Stimulated activated CD4-positive, alpha-beta T cell treated with anti-CD3 and anti-CD28 coated beads, Interleukin-2, amount 100 ng/mL, for 4 hours (primary cell): ENCODE measurements at places on chromosomes 16 and 17.

DNA sequence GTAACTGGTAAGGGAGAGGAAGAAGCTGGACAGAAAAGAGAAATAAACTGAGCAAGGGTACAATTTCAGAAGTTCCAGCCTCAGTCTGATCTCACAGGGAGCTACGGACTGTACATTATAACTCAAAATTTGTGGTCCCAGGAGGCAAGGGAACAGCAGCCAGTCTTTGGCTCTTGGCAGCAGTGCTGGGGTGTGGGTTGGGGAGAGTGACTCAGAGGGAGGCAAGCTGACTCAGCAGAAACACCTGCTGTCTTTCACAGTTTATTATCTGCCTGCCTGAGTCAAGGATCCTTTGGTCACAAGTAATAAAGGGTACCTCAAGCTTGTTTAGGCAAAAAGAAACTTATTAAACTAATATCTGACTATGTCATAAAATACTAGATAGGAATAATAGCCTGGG, 73.5 kb upstream of the KIF2B start:
- DNase-seq = no peak

DNA sequence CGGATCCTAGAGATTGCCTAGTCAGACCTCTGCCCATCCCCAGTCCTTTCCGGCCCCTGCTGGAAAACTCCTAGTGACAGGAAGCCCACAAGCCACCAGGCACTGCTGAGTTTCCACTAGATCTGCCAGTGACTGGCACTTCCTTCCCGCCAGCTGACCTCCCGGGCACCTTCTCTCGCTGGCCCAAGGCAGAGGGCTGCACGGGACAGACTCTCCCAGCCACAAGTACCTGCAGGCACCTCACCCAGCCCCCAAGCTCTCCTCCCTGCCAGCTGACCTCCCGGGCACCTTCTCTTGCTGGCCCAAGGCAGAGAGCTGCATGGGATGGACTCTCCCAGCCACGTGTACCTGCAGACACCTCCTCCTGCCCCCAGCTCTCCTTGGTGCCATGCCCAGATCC, 66.3 kb upstream of the DOC2B start:
- no peak for DNase-seq

DNA sequence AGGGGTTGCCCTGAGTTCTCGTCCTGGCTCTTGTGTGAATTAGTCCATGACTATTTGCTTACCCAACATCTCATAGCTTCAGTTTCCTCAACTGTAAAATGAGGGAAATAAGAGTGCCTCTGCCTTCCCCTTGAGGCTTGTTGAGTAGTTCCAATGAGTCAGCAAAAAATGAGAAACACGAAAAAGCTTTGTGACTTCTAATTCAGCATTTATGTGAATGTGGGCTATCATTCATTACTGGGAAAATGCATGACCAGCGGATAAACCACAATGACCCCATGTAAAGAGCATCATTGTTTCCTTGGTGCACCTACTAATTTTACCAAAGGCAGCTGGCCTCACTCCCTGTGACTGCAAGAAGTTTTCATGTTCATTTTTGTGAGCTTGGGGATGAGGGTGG, 374.6 kb upstream of the HSBP1 start:
- no peak for DNase-seq

GRCh38 chr16:85843471-85844168, 44.1 kb downstream of the COX4I1 start:
- DNase-seq = no peak

DNA sequence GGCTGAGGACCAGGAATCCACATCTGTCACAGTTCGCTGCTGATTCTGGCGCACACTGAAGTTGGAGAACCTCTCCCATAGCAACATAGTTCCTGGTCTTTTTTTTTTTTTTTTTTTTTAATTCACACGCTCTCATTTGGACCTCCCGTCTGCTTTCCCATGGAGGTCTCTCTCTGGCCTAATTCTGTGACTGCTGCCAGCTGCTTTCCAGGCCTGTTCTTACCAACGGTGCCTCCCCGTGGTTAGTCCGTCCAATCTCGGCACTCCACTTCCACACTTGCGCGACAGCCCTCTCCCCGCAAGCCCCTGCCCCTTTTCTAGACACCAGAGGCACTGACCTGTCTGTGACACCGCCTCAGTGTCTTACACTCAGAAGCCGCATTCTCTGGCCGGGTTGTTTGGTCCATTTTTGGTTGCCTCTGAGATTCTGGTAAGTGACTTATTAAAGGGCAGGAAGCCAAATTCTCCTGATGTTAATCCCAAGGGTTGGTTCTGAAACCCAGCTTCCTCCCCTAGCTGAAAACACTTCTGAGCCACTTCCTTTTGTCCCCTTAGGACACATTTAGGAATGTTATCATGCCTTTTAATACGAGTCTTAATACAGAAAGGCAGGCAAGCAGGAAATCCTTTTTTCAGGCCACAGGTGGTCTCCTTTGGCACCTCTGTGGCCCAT, 1.1 kb upstream of the AKTIP start:
- DNase-seq = no peak

DNA sequence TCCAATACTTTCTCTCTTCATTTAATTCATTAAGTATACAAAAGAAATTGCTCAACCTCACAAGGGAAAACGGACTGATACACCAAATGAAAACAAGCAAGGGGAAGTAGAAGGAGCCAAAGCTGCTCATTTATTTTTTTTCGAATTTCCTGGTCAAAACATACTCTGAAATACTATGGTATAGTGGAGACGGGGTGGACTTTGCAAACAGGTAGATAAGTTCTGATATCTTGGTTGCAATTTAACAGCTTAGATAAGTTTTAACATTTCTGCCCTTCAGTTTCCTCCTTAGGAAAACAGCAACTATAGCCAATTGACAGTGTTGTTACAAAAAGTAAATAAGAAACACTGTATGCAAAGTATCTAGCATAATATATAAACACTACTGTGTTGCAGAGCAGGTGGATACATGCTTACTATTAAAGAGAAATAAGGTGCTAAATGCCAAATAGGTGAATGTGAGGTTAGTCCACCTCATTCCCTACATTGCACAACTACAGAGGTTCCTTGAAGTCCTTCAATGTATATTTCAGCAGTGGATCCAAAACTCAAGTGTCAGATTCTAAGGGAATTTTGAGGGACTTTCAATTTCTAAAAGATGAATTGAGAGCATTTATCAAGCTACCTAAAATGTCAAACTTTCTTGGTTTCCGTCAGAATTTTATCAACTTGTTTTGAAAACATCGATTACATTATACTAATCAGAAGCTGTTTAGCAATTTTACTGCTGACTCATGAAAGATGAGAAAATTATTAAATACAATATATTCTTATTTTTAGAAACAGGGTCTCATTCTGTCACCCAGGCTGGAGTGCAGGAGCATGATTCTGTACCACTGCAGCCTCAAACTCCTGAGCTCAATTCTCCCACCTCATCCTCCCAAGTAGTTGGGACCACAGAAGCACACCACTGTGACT, 11.0 kb downstream of the CCDC47 start:
- no peak for DNase-seq

GRCh38 chr16:621526-622105, 9.2 kb upstream of the WFIKKN1 start:
- no peak for DNase-seq

DNA sequence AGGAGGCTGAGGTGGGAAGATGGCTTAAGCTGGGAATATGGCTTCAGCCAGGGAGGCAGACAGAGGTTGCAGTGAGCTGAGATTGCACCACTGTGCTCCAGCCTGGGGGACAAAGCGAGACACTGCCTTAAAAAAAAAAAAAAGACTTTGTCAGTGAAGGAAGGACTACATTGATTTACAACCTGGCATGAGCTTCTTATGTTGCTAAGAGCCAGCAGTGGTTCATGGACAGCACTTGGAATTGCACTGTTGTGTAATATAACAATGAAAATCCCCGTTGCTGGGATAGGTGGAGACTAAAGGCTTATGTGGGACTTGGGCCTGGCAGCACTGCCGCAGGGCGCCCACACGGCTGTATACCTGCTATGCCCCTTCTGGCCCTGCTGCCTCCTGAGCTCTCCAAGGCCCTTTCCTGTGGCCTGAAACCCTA, 14.1 kb upstream of the SLC16A5 start:
- DNase-seq = no peak

GRCh38 chr17:11924076-11924475, 73.2 kb downstream of the ZNF18 start:
- DNase-seq = no peak

DNA sequence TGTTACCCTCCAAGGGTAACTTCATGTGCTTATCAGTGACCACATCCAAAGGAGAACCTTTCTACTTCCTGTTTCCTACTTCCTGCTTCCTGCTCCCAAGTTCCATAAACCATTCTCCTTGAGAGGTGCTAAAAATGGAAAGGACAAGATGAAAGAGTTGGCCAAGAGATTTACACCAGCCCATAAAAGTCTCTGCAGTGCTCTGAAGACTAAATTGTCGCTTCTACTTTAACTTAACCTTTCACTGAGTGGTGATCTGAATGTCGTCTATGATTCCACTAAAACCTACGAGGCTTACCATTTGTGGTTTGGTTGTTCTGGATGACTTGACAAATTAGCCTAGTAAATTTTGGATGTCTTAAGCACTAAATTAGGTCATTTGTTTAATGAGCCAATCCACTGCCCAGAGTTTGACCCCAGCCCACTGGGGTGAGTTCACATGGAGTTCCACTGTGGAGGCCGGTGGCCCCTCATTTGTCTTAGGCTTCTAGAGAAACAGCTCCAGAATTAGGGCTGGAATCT, 333.1 kb downstream of the FOXL1 start:
- no peak for DNase-seq

DNA sequence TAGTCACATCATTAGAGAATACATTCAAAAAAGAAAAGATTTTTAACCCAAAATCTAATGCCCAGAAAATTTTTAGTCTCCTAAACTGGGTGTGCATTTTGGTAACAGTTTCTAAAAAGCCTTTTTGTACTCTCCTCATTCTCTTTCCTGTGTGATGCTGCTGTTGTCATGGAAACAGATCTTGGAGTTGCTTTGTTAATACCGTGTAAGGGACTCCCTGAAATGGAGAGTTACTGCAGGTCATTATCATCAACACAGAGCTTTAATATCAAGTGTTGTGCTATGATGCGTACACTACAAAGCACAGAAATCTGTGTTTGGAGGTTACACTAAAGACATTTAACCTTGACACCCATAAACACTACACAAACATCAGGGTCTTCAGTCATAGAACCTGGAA, 216.3 kb downstream of the PRKCA start:
- DNase-seq = no peak

DNA sequence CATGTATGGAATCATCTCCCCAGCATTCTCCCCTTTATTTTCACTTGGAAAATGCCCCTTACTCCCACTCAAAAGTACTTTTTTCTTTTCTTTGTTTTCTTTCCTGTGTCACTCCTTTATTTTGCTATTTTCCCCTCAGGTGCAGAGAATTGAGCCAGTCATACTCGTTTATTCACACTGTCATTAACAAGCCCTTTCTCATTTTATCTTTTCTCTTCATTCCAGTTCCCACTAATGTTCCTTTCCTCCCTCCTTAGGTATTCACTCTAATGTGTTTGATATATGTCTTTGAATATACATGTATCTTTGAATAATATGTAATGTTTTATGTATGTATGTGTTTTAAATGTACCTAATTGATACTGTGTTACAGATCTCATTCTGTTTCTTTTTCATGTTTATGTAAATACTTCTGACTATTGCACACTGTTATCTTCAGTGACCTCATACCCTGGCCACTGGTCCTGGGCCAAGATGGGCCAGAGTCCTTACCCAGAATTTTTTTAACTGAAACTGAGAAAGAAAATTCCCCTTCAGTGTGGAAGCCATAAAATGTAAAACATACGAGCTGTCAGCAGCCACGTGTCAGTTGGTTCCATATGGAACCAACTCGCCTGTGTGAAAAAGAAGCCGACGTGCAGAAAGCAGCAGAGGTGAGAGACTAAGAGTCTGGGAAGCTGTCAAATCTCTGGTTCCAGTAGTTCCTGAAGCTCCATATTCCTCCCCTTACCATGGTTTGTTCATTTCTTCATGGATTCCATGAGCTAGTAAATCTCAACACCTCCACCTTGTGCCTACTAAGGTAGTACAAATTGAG, 5.8 kb downstream of the SRR start:
- DNase-seq = no peak

- no peak for DNase-seq
Measured at GRCh38 chr16:75079346-75079926, 37.1 kb downstream of the LDHD start.

DNA sequence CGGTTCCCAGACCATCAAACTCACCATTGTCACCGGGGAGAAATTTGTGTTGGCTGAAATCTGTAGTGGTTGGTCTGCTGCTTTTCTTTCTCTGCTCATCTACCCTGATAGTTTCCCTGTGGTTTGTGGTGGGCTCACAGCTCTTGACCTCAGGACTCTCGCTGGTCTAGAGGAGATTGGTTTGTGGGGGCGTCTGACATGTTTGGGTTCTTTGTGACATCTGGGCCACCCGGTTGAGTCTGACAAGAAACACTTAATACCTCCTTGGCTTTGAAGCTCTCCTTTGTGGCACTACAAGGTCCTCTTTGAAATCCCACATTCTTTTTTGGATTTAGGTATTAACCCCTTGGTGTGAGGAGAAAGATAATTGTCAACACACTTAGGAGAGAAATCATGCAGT, 662.0 kb downstream of the WWOX start:
- no peak for DNase-seq

- no peak for DNase-seq
Measured at GRCh38 chr17:74742153-74742515, 5.1 kb downstream of the RAB37 start.

DNA sequence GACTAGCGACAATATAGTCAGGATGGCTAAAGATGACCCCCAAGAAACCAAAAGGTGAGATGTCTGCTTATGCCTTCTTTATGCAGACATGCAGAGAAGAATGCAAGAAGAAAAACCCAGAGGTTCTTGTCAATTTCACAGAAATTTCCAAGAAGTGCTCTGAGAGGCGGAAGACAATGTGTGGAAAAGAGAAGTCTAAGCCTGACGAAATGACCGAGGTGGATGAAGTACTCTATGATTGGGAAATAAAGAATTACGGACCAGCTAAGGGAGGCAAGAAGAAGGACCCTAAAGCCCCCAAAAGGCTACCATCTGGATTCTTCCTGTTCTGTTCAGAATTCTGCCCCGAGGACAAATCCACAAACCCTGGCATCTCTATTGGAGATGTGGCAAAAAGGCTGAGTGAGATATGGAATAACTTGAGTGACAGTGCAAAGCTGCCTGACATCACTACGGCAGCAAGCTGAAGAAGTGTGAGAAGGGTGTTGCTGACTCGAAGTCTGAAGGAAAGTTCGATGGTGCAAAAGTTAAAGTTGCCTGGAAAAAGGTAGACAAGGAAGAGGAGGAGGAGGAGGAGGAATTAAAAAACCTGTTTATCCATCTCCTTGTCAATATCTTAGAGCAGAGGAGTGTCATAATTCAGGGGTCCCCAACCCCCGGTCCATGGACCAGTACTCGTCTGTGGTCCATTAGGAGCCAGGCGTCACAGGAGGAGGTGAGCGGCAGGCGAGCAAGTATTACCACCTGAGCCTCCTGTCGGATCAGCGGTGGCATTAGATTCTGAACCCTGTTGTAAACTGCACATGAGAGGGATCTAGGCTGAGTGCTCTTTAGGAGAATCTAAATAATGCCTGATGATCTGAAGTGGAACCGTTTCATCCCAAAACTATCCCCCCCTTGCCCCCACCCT, 25.1 kb upstream of the ADGRG1 start:
- DNase-seq = no peak

- DNase-seq = no peak
Measured at GRCh38 chr16:54748611-54749190, 182.0 kb upstream of the IRX5 start.

GRCh38 chr16:69223882-69224281, 36.9 kb downstream of the SNTB2 start:
- DNase-seq = no peak
